ENCODE measurements at places on chromosomes 11 and 22. TPM values are rescaled to one million over a fixed set of nuclear protein-coding genes. Genes with fewer than 3 reads are reported as not detected.

TNNT3 gene
- polyA plus RNA-seq, result not detected

HEPACAM gene
- not detected for polyA plus RNA-seq

PNPLA3 gene
- polyA plus RNA-seq, result 3.2 TPM

SCN4B gene
- 2.0 TPM for polyA plus RNA-seq

GP1BB gene
- polyA plus RNA-seq, result 0.49 TPM

JAM3 gene
- 56.8 TPM for polyA plus RNA-seq

HMOX1 gene
- polyA plus RNA-seq, result 13.7 TPM

SYCE3 gene
- 2.1 TPM for polyA plus RNA-seq

WT1 gene
- polyA plus RNA-seq, result 0.15 TPM

TMEM223 gene
- polyA plus RNA-seq, result 30.4 TPM
